ENCODE measurements at places on chromosomes 13 and 19.

GRCh38 chr13:68509734-68510621 lies 1279.8 kb upstream of the PCDH9 start:
- no peak for DNase-seq

GRCh38 chr13:99265821-99266426 lies 7.7 kb upstream of the GPR18 start:
- peak; percentile 62 for DNase-seq

DNA sequence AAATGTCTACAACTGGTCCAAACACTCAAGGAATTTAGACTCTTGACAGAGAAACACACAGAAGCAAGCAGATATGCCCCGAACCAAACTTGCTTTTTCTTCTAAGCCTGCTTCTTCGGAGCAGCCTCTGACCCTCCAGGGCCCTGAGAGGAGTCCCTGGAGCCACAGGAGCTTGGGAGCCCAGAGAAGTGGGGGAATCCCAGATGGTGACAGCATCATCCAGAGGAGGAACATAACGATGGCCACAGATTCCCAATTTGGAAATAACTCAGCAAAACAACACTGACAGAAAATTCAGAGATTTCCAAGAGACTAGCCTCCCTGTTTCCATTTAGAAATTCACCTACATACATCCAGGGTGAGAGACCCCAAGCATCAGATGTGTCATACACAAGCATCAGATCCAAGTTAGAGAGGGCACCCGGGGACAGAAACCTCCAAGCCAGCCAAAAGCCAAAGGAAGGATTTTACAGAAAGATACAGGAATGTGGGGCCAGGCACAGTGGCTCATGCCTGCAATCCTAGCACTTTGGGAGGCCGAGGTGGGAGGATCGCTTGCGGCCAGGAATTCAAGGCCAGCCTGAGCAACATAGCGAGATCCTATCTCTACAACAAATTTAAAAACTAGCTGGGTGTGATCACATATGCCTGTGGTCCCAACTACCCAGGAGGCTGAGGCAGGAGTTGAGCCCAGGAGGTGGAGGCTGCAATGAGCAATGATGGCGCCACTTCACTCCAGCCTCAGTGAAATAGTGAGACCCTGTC lies 2.0 kb upstream of the PVR start:
- no peak for DNase-seq

GRCh38 chr13:112767506-112768471 lies 78.0 kb downstream of the ATP11A start:
- no peak for DNase-seq

DNA sequence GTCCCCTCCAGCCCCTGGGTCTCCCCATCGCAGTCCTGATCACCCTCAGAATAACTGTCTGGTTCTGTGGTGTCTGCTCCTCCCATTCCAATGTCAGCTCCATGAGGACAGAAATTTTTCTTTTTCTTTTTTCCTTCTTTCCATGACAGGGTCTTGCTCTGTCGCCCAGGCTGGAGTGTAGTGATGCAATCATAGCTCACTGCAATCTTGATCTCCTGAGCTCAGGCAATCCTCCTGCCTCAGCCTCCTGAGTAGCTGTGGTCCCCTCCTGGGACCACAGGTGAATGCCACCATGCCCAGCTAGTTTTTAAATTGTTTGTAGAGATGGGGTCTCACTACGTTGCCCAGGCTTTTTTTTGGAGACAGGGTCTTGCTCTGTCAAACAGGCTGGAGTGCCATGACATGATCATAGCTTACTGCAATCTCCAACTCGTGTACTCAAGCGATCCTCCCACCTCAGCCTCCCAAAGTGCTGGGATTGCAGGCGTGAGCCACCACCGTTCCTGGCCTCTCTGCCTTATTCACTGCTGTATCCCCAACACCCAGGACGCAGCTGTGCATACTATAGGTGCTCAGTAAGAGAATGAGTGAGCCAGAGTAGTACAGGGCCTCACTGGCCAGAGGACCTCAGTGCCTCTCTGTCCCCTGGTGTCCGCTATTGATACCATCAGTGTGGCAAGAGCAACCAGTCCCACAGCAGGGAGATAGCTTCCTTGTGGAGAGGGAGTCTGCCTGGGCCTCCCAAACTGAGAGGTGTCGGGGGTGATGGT lies 5.2 kb upstream of the DOCK6 start:
- DNase-seq = no peak

DNA sequence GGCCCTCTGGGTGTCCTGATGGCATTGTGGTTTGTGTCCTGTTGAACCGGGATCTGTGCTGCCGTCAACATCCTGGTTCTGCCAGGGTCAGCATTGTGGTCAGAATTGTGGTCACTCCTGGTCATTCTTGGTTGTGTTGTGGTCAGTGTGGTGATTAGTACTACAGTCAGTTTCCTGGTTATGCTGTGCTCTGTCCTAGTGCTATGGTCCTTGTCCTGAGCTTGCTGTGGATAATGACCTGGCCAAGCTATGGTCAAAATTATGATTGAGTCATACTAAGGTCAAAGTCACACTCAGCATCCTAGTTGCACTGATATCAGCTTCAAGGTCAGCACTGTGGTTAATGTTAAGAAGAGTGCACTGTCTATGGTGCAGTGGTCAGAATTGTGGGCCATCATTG lies 4.5 kb upstream of the OLFM2 start:
- no peak for DNase-seq

- no peak for DNase-seq
These were observed 348.1 kb upstream of the MIR17HG start for GRCh38 chr13:90999401-90999800.

GRCh38 chr19:32287811-32288227 lies 57.6 kb upstream of the ZNF507 start:
- peak; percentile 37 for DNase-seq

DNA sequence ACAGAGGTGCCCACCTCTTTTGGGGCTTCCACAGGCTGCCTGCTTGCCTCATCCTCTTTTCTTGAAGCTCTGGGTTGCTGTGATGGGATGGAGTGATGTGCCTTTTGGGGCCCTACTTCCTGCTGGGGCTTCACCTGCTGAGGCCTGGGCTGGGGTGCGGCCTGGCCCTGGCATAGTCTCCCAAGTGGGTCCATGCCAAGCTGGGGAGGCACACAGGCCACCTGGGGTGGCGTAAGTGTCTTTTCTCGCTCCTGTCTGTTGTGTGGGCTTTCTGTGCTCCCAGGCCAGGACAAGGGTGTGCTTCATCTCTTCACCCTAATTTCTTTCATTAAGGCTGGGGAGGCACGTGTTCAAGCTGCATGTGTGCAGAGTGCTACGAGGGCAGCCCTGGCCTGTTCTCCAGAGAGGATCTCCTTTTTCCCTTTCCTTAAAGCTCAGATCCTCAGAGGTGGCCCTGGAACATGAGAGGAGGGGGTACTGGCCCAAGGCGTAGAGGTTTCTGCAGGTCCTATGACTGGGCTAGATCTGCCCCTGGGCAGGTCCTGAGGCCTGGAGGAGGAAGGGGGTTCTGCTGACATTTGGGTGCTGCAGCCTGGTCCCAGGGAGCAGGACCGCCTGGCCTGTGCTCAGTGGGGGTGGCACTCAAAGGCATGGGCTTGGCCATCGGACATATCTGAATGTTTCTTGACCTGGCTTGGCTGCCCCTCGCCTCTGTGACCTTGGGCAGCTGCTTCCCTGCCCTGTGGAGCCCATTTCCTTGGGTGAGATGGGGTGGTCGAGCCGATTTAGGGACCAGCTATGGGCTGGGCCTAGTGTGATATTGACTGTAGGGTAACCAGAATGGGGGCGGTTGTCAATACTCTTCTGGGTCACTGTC lies 23.7 kb upstream of the RNF17 start:
- DNase-seq = no peak

GRCh38 chr19:485583-486236 lies 10.6 kb upstream of the MADCAM1 start:
- peak; percentile 61 for DNase-seq

DNA sequence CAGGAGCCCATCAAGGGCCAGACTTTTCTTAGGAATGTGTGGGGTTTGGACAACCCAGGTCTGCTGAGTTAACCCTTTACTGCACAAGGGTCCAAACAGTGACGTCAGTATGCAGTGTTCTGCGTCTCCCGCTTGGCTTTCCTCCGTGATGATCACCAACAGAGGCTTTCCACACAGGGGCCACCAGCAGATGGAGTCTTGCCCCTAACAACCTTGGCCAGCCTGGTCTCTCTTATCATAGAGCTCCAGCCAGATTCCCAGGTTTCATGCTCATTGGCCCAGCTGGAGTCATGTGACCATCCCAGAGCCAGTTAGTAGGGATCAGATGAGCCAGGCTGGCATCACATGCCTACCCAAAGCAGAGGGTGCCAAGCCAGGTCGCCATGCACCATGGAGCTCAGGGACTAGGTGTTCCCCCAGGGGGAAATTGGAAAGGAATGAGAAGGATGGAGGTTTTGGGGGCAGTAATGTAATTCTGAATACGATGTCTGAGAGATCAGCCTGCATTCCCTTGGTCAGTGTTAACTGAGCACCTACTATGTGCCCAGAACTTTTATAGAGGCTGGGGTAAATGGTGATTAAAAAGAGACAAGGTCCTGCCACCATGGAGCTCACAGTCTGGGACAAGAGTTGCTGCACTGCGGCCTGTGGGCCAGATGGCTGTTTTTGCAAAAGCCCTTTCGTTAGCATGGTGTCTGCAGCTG lies 61.2 kb downstream of the MYH14 start:
- DNase-seq = no peak

DNA sequence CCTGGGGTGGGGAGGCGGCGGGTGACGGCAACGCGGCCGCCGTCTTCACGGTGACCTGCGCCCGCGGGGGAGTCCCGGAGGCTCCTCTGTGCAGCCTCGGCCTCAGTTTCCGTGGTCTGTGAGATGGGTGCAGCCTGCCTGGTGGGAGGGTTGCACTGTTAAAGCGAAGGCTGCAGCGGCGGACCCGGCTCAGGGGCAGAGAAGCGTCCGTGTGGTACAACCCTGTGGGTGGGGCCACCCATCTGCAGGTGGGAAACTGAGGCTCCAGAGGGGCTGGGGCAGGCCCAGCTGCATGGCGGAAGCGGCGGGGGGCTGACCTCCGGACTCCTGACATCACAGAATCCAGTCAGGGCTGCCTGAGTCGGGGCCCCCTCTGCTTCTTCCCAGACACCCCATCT lies 481 bp downstream of the FGF22 start:
- no peak for DNase-seq

GRCh38 chr13:76512721-76513145 lies 373.5 kb downstream of the KCTD12 start:
- DNase-seq = peak; percentile 97

- DNase-seq = no peak
These were observed 51.9 kb downstream of the DNM2 start for GRCh38 chr19:10769533-10770491.

- peak; percentile 35 for DNase-seq
These were observed 223.8 kb downstream of the TDRD3 start for GRCh38 chr13:60620611-60621395.

DNA sequence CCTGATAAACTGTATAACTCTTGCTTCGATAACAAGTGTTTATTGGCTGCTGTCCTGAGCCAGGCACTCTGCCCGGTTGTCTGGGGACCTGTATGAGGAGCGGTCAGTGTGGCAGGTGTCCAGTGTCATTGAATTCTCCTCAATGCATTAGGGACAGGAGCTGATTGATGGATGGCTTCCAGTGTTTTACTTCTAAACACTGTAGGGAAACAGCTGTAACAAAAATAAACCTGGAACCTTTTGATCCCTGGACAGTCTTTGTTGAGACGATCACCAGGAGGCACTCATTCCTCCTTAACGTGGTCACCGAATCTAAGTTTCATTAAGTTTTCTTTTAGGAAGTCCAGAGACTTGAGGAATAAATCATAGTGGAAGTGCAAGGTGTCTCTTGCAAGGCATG lies 17.9 kb downstream of the UBAC2 start:
- peak; percentile 31 for DNase-seq

DNA sequence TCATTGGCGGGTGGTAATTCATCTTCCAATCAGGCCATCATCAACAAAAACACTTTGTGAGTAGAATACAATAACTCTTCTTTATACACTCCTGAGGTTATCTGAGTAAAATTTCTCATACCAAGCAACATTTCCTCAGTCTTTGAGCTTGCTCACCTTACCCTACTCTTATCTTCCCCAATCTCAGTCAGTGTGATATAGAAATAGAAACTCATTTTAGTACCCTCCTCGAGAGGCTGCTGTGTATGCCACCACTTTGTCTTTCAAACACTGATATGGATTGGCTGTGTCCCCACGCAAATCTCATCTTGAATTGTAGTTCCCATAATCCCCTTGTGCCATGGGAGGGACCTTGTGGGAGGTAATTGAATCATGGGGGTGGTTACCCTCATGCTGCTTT lies 209.7 kb downstream of the RBM26 start:
- DNase-seq = no peak

GRCh38 chr13:28631801-28632200 lies 27.1 kb upstream of the POMP start:
- DNase-seq = no peak

- DNase-seq = no peak
These were observed 9.3 kb downstream of the PLEKHF1 start for GRCh38 chr19:29674374-29675119.

DNA sequence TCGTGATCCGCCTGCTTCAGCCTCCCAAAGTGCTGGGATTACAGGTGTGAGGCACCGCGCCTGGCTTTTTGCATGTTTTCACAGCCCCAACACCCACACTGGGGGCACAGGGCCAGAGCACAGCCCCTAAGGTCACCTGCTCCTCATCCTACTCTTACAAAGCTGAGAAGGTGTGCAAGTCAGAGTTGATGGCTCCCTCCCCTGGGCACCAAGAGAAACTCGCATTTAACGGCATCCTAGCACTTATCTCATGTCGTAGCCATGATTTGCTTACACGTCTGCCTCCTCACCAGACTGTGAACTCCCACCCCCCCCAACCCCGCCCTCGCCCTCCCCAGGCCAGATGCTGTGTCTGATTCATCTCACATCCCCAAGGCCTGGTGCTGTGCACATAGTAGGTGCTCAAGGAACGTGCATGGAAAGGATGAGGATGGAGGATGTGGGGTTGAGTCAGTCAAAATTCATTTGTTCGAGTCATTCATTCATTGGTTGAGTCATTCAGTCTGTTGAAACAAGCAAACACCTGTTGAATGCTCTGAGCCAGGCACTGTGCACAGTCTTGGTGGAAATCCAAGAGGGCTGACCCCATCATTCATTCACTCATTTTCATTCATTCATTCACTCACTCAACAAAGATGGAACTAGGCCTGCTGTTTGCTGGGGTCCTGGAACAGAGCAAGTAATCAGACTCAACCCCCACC lies 11.3 kb downstream of the SHANK1 start:
- DNase-seq = no peak

- no peak for DNase-seq
These were observed 135.5 kb downstream of the ZAR1L start for GRCh38 chr13:32179708-32180107.

- peak; percentile 40 for DNase-seq
These were observed at the start of gene FREM2 for GRCh38 chr13:38686577-38687245. FREM2 (plus strand) TSS chr13:38687077; CDS start chr13:38687345, 268 bp downstream.

DNA sequence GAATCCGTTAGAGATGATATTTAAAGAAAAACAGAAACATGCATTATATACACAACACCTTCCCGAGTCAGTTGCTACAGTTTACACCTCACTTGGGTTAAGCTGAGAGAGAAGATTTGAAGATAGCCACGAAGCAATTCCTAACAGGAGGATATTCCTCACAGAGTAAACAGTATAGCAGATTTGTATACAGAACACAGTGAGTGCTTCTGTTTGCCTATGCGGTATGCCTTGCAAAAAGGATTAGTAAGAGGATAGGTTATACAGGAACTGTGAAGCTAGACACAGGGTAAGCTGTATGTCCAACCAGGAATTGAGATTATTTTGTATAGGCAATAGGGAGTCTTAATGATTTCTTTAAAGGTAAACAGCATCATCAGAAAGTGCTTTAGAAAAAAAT lies 471.8 kb downstream of the LIG4 start:
- no peak for DNase-seq

- no peak for DNase-seq
These were observed 209.6 kb downstream of the OLFM4 start for GRCh38 chr13:53238261-53238660.

Data from astrocyte of the spinal cord (primary cell).